Pulmonary artery endothelial cell (primary cell): ENCODE measurements at places on chromosomes 7 and 10. TPM values are rescaled to one million over a fixed set of nuclear protein-coding genes. Genes with fewer than 3 reads are reported as not detected.

DNA sequence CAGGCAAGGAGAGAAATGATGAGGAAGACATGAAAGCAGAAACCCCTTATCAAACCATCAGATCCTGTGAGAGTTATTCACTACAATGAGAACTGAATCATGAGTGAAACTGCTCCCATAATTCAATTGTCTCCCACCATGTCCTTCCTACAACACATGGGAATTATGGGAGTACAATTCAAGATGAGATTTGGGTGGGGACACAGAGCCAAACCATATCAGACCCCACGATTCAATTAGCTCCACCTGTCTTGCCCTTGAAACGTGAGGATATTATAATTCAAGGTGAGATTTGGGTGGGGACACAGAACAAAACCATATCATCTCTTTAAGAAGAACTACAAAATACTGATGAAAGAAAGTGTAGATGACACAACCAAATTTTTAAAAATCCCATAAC is 128.9 kb downstream of the IMMP2L start:
- DNase-seq: no peak

DNA sequence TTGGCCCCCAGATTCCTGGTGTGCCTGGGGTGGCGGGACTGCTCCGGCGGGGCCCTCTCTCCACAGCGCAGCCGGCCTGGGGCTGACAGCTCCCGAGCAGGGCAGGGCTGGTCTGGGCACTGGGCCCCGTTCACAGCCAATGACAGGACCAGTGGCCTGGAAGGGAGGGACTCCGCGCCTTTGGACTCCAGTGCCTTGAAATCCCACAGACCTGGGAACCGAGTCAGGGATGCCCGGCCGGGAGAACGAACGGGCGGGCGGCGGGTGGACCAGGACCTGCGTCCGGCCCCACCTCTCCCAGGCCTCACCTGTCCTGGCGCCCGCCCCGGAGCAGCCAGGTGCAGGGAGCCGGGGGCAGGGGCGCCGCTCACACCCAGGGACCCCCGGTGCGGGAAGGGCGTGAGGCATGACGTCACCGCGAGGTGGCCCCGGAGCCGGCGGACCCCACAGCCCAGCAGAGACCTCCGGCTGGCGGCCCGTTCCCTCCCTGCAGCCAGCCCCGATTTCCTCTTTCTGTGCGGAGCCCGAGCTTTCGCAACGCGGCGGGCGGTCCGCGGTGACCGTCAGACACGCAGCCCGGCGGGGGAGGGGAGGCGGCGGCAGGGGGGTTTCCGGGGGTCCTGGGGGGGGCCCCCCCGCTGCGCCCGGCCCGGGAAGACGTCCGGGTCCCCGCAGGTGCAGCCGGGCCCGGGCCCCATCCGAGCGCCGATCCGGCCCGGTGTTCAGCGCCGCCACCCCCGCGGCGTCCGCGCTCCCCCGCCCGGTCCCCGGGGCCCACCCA is 743 bp downstream of the ADAP1 start:
- DNase-seq: no peak

NKX6-2 gene
- total RNA-seq: not detected in 2 replicates

DNA sequence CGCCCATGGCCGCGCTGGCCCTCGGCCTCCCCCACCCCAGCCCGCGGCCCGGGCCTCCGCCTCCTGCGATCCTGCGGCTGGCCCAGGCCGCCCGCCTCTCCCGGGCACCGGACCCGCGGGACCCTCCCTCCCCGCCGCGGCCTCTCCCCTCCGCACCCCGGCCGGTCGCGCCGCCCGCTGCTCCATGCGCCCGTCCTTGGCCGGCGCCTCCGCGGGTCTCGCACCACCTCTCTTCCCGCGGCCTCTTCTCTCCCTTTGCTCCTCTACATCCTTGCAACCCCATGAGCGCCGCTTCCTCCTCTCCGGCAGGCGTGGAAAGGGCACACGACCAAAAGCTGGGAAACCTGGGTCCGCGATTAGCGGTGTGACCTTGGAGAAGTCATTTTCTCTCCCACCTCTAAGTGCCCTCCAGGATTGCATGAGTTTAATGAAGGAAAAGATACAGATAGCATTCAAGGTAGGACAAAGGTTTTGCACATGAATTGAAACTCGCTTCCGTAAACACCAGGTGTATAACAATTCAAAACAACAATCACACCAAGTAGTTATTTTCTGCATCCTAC is 448 bp upstream of the SRPK2 start:
- no peak for DNase-seq

GRCh38 chr7:133369130-133369529 is 116.3 kb downstream of the EXOC4 start:
- no peak for DNase-seq

DNA sequence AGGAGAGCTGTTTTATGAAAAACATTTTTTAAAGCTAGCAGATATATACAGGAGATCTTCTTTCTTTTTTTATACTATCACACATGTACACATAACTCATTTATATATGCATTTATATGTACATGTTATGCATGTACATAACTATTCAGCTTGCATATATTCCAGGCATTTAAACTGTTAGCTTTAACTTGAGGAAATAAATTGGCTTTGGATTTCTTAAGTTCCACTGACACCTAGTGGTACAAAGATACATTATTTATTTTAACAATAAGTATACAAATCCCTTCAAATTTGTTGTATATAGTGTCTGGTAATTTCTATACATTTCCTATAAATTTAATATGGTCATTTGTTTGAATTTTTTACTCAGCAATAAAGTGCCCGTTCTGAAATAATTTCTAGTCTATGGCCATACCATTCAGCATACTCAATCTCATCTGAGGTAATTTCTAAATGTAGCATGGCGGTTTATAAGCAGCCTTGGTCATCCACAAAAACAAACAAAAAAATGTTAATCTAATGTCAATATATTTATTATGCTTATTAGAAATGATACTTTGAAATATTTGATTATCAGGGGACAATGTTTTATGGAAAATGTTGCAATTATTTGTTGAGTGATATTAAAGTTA is 11.6 kb downstream of the ZDHHC6 start:
- DNase-seq: no peak

GRCh38 chr10:3470191-3470590 is 297.6 kb upstream of the PITRM1 start:
- no peak for DNase-seq

DNA sequence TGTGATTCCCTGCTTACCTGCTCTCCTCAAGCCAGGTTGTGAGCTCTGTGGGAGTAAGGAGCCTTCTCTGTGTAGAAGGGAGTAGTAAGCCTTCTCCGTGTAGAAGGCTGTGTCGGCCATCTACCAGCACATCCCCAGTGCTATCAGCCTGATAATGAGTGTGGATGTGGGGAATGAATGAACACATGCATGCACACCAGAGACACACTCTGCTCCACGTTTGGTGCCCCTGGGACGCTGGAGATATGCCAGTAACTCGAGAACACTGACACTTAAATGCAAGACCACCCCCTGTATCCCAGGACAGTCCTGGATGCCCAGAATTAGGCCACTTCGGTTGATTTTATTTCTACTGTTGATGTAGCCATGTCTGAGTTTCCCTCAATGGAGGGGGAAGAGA is 21.1 kb upstream of the GPR26 start:
- no peak for DNase-seq

DNA sequence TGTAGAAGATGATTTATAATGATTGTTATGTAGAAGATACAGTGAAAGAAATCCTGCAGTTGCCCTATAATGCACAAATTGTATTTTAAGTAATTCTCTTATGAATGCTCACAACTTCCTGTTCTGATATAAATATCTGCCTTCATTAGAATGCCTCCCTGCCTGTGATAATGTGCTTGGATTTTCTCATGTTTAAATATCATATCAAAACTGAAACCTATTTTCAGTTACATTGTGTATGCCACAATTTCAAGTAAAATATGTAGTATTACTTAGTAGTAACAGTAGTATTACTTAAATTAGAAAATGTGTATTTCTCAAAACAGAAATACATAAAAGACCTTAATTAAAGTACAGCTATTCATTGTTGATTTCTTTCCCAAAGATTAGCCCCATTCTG is 41.1 kb upstream of the TFEC start:
- DNase-seq: no peak

DNA sequence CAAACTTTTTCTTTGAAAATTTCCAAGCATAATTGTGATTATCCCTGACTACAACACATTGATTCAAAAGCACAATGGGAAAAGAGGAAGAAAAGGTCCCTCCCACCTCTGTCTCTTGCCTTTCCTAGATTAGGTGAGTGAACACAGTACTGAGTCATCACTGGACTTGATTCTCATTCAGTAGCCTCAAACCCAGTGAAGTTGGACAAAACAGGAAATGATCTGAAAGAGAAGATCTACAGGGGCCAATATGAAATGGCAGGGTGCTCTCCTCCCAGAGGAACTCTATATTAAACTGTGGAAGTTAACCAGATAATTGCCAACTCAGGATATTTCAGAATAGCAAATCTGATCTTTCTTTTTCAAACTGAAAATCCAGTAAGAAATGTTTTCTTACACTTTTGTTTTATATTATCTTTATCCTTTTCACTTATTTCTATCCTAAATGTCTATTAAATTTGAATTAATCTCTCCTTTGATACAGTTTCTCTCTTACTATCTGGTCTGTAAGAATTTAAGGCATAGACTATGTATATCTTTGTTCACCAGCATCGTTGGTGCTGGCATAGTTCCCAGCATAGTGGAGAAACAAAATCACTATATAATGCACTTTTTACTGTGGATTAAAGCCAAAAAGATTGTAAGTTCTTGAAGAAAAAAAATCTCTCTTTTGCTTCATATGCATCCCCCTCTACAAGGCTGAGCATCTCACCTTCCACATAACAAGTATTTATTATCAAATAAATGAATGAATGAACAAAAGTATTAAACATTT is 41.4 kb upstream of the IKZF1 start:
- no peak for DNase-seq

DNA sequence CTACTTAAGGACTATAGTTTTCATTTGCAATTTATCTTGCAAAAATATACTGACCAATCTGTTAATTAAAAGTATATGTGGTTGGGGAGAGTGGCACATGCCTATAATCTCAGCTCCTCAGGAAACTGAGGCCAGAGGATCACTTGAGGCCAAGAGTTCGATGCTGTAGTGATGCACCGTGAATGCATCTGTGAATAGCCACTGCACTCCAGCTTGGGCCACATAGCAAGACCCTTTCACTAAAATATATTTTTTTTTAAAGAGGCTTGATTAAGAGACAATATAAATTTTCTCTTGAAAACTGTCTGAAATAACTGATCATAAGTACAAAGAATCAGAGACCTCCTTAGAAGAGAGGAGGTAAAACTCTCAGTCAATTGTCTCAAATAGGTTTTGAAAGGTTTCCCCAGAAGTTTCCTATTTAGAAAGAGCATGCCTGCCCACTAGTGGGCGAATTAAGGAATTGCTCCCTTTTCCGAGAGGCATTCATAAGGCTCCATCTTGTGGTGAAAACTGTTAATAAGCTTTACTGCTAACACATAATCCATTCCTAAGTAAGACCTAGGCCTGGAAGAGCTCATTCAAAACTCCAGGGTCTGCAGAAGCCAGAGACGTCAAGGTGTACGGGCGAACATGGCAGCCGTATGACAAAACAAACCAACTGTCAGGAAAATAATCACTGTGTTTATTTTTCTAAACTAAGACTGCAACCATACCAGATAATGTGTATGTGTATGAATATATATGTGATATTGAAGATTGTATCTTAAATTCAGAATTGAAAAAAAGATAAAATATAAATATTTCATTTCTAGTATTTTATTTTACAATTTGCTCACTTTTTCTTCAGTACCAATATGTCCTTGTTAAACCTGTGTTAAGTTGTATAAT is 6.8 kb upstream of the TAS2R40 start:
- peak; percentile 60 for DNase-seq

MKRN1 gene
- 48.4 and 49.5 TPM in 2 replicates for total RNA-seq
